ENCODE measurements at places on chromosomes 11 and 22. TPM values are rescaled to one million over a fixed set of nuclear protein-coding genes. Genes with fewer than 3 reads are reported as not detected.

The CASP1 gene
- total RNA-seq: 21.5 TPM

The CEND1 gene
- total RNA-seq: not detected

GRCh38 chr22:38012604-38013072 lies 28.3 kb upstream of the SOX10 start:
- no peaks in the 10 kb centered on the region for H3K36me3 ChIP-seq
- H3K4me1 ChIP-seq: peaks cover 16% of the 10 kb centered on the region
- H3K4me3 ChIP-seq: no peak overlapping the region

GRCh38 chr11:115464269-115464668 lies 39.9 kb downstream of the CADM1 start:
- H3K27me3 ChIP-seq: no peaks in the 10 kb centered on the region
- no peaks in the 10 kb centered on the region for H3K36me3 ChIP-seq
- DNase-seq: no peak
- no peak overlapping the region for H3K4me3 ChIP-seq
- no peaks in the 10 kb centered on the region for H3K4me1 ChIP-seq

DNA sequence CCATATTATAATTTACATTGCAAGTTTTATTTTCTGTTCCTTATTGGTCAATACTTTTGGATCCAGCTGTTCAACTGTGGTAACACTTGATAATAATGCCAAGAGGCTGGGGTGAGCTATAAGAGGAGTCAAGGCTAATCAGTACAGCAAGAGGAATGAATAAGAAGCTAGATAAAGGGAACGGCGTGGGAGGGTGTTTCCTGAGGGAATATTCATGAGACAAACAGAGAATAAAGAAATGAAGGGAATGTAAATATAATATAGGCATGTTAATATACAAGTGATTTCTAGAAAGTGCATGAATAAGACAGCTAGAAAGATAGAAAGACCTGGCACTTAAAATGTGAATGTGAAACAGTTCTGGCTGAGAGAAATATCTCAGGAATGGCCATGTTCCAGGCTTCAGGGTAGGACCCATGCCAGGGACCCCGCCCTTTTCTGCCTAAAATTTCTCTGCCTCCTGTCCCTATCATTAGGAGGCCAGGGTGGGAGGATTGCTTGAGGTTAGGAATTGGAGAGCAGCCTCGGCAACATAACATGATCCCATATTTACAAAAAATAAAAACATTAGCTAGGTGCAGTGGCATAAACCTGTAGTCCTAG lies 3.9 kb downstream of the OR51B4 start:
- no peaks in the 10 kb centered on the region for H3K27me3 ChIP-seq
- H3K27ac ChIP-seq: no peak overlapping the region
- H3K4me1 ChIP-seq: no peaks in the 10 kb centered on the region
- H3K4me3 ChIP-seq: no peak overlapping the region
- no peak for DNase-seq
- no peaks in the 10 kb centered on the region for H3K36me3 ChIP-seq

- H3K4me3 ChIP-seq: peak overlapping the region; percentile 81
- no peaks in the 10 kb centered on the region for H3K4me1 ChIP-seq
- H3K36me3 ChIP-seq: no peaks in the 10 kb centered on the region
- peak; percentile 58 for DNase-seq
- no peaks in the 10 kb centered on the region for H3K27me3 ChIP-seq
Measured at GRCh38 chr11:101126551-101127196, 2.9 kb downstream of the PGR start.
